ENCODE measurements at places on chromosomes 12 and 14. TPM values are rescaled to one million over a fixed set of nuclear protein-coding genes. Genes with fewer than 3 reads are reported as not detected.

DNA sequence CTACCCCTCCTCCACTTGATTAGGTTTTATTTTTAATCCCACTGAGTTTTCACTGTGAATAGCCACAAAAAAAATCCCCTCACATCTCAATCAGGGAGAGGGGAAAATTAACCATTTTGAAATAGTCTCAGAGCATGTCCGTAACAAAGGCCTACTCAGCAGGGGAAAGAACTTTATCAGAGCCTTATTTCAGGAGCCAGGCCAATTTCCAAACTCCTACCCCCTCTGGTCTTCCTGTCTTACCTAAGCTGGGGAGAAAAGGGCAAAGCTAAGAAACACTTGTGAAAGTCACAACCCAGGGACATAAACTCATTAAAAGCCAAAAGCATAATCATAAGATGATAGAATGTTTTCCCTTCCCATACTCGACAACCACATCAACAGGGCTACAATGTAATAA lies 260.3 kb upstream of the DIO3 start:
- no peak for DNase-seq

GRCh38 chr14:62988967-62989366 lies 56.3 kb downstream of the KCNH5 start:
- no peak for DNase-seq

DNA sequence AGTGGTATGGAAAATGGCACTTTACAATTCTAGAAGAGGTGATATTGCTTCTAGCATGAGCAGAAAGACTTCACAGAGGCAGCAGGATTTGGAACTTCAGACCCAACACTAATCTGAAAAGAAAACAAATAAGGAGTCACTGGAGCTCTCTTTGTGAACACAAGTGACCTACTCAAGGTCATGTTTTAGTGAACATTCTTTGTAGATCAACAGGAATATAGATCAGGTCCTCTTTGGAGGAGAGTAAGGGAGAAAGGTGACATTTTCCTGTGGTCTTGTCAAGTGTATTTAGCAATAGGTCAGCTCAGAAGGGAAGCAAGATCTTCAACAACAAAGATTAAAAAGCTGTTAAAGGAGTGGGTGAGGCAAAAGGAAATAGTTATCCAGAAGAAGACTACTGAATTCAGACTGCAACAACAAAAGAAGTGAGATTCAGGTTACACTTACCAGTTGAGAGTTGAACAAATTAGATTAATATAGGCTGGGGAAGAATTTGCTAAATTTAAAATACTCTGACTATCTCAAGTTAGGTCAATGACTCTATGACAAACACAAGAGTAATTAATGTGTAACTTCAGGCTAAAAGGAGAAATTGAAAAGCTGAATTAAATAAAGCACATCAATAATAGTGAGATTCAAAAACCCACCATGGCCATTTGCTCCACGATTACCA lies 528.2 kb downstream of the RPS29 start:
- no peak for DNase-seq

DNA sequence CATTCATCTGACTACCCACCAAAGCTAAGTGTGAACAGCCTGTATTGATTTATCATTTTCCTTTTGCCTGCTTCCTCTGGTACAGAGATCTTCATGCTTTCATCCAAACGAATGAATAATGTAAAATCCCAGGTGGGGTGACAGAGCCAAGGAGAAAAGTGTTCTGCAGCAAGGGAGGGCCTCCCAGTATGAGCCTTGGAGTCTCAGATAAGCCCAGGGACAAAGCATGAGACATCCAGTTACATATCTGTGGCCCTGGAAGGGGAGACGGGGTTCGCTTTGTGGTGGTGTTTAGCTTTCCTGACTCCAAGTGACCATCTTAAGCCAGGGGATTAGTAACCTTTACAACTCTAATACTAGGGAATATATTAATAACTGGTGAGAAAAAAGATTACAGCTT lies 177.1 kb downstream of the ETV6 start:
- no peak for DNase-seq

DNA sequence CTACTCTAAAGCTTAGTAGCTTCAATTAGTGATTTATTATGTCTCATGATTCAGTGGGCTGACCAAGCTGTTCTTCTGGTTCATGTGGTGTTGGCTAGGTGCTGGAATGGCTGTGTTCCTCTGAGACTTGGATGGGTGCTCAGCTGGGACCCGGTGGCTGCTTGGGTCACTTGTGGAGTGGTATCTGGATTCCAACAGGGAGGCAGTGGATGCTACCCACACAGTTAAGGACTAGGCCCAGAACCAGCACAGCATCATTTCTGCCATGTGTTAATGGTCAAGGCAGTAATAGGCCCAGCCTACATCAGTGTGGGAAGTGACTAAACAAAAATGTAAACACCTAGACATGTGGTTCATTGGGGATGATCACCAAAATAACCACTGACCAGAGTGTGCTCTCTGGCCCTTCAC lies 72.2 kb downstream of the FGD4 start:
- DNase-seq, result no peak

- DNase-seq, result no peak
Measured at GRCh38 chr12:123071099-123071800, 79.6 kb downstream of the PITPNM2 start.

DNA sequence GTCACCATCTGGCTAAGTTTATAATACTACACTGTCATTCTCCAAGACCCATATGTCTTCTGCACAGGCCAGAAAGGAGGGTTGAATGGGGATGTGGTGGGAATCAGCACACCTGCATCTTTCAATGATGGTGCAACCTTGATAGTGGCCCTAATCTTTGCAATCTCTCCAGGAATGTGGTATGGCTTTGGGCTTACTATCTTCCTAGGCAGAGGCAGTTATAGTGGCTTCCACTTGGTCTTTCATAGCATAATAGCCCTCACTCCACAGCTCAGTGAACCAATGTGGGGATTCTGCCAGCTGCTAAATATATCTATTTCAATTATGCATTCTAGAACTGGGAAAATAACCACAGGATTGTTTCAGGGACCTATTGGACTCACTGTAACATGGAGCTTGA lies 61.8 kb upstream of the ATP2B1 start:
- no peak for DNase-seq

RILPL2 gene
- total RNA-seq, result 10.4 TPM

KRT7 gene
- total RNA-seq, result 11.7 TPM

Data from mesenteric fat pad (tissue), 1 donor.